ENCODE measurements at places on chromosomes 16 and 17.

DNA sequence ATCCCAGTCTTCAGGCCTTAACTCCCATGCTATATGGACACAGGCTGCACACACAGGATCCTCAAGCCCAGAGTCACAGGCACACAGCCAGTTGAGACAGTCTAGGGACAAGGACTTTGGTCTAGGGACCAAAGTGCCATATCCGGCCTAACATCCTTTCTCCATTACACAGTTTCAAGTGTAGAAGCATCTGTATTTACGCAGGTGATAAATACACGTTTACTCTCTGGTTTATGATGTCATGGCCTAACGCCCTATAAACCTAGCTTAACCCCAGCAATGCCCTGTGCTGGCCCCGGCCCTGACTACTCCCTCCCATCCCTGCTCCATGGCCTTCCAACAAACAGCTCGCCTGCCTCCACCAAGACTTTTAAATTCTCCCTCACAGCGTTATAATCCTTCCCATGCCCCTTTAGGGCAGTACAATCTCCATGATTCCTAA, 17.1 kb downstream of the CUEDC1 start:
- no peak for DNase-seq

GRCh38 chr17:14730821-14731220, 429.9 kb downstream of the HS3ST3B1 start:
- no peak for DNase-seq

DNA sequence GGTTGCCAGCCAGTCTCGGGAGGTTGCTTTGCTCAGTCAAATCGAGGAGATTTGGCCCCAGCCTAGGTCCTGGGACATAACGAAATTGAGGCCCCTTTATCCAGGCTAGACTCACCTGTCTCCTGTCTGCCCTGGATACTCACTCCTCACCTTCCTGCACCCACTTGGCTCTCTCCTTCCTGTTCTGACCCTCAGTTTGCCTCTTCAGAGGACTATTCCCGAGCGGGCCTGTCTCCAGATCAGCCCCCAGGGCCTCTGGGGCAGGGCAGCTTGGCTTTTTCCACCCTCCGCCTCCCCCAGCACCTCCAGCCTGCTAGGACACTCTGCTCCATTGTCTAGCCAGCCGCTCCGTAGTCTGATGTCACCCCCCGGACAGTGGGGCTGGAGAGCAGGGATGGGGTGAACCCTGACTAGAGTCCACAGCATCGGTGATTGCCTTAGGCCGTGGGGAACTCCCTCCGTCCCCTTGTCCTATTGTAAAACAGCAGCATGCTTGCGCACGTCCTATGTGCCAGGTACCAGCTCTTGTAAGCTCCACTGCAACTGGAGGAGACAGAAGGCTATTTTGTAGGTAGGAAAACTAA, 8.8 kb downstream of the WFIKKN2 start:
- peak; percentile 29 for DNase-seq

- DNase-seq = peak; percentile 32
Observed at GRCh38 chr17:19672009-19672750, 23.6 kb downstream of the ALDH3A2 start.

- DNase-seq = peak; percentile 14
Observed at GRCh38 chr17:72445055-72445991, 324.5 kb downstream of the SOX9 start.

DNA sequence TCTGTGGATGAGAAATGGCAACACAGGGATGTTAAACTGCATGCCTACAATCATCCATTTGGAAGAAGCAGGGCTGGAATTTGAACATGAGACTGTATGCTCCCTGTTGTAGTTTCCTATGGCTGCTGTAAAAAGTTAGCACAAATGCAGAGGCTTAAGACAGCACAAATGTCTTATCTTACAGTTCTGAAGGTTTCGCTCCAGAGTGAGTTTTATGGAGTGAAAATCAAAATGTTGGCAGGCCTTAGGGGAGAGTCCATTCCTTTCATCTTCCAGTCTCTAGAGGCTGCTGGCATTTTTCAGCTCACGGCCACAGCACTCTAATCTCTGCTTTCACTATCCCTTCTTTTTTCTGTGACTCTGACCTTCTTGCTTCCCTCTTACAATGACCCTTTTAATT, 660.1 kb downstream of the WWOX start:
- no peak for DNase-seq

DNA sequence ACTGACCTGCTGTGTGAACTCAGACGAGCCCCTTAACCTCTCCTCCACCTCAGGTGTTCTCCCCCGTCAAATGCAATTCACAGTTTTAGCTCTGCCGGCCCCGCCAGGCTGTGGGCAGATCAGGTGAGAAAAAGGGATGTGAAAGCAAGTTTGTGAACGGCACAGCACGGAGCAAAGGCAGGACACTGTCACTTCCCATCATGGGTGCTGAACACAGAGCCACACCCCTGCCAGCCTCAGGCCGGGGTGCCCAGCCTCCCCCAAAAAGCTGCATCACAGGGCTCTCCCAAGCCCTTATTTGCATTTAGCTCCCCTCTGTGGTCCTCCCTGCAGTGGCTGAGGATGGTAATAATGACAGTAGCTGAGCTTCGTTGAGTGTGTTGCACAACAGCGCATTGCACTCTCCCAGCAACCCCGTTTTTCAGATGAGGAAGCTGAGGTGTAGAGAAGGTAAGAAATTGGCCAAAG, 88.8 kb upstream of the TNRC6C start:
- no peak for DNase-seq

- DNase-seq = no peak
Observed at GRCh38 chr16:79756571-79756970, 156.0 kb upstream of the MAF start.

DNA sequence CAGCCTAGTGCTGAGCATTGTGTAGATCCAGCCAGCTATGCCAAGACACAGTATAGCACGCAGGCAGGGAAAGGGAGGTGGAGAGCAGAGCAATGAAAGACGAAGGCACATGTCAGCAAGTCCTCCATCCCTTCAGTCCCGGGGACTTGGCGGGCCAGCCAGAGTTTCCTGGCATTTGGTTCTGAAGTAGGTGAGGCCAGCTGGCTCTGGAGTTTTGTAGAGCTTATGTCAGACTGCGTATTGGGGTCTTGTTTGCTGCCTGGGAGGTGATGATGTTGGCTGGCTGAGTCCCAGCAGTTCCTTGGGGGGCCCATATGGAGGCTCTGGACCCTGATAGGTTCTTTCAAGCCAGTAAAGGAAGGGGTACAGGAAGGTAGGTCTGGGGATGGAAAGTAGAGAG, 55.7 kb upstream of the AKTIP start:
- no peak for DNase-seq

GRCh38 chr16:74736531-74737157, 36.0 kb upstream of the MLKL start:
- no peak for DNase-seq

- DNase-seq = no peak
Observed at GRCh38 chr16:84308120-84308519, 13.4 kb downstream of the WFDC1 start.

- no peak for DNase-seq
Observed at GRCh38 chr17:45048795-45049563, 2.5 kb downstream of the DCAKD start.

DNA sequence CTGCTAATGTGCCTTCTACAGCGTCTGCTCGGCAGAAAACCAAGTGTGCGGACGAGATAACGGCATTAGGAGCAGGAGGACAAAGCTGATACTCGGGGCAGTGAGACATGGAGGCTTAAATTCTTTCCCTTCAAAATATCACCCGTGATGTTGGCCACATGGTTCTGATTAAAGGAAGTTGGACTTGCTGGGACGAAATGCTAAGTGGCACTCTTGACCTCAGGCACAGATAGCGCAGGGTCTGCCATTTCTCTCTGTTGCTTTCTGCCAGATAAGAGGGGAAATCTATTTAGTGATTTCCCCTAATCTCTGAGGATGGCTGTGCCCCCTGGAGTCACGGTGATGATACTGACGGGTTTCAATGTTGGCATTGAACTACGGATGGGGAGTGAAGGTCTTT, 509.6 kb upstream of the EEF2KMT start:
- no peak for DNase-seq

DNA sequence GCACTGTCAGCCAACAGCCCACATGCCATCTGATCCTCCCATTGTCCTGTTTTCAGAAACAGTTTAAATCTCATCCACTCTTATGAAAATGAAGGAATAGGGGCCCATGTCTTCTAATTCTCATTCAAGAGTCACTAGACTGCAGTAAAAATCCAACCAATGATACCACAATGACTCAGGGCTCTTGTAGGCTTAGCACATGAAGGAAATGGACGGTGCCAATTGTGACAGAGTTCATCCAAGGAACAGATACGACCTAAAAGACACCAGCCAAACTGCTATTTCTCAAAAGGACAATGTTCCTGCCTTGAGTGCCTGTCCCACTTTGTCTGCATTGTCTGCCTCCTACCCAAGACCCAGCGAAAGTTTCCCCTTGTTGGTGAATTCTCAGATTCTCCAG, 204.8 kb upstream of the COX10 start:
- DNase-seq = no peak

GRCh38 chr17:76683011-76683755, 27.6 kb downstream of the MXRA7 start:
- no peak for DNase-seq

GRCh38 chr17:58111676-58112075, 28.5 kb downstream of the DYNLL2 start:
- no peak for DNase-seq

DNA sequence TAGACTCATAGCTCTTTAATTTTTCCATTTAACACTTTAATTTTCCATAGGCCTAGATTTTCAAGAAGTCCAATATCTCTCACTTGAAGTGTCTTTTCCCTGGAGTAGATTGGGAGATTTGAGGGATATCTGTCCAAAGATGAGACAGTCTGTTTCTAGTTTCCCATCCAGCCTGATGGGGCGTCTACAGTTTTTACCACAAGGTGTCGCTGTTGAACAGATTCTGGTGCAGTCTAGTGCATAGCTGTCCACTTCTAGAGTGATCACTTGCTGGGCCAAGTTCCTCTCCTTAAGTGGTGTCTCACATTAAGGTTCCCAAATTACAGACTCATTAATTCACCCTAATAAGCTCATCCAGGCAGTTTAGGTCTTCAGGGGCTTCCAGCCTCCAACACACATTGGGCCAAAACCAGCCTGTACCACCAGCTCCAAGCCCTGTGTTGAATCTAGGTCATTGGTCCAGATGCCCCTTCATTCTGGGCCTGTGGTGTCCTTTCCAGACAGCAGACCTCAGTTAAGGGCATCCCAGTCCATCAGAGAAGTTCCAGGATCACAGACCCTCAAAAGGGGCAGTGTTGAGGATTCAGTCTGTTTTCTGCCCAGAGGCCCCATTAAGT, 9.4 kb downstream of the SNX20 start:
- DNase-seq = no peak

DNA sequence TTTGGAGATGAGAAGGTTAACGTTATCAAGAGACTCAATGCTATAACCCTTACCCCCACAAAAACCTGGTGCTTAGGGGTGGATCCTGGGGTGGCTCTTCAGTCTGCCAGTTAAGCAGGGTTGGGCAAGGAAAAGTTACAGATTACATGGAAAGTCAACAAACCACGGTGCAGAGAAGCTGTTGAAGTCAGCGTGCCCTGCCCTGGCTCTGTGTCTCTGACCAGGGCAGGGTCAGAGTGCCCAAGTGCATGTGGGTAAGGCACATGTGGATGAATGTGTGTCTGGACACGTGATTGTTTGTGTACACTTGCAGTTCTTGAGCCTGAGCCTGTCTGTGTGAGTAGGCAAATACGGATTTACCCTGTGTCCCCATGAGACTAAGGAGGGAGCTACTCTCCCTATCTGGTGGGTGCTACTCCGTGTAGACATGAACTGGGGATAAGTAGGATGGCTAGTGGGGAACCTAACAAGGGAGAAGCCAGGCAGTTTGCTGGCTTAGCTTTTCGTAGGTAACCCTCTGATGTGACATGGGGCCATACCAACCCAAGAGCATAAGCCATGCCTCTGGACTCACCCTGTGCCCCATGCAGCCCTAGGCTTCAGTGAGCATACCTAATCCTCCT, 5.5 kb downstream of the IGFBP4 start:
- DNase-seq = no peak

DNA sequence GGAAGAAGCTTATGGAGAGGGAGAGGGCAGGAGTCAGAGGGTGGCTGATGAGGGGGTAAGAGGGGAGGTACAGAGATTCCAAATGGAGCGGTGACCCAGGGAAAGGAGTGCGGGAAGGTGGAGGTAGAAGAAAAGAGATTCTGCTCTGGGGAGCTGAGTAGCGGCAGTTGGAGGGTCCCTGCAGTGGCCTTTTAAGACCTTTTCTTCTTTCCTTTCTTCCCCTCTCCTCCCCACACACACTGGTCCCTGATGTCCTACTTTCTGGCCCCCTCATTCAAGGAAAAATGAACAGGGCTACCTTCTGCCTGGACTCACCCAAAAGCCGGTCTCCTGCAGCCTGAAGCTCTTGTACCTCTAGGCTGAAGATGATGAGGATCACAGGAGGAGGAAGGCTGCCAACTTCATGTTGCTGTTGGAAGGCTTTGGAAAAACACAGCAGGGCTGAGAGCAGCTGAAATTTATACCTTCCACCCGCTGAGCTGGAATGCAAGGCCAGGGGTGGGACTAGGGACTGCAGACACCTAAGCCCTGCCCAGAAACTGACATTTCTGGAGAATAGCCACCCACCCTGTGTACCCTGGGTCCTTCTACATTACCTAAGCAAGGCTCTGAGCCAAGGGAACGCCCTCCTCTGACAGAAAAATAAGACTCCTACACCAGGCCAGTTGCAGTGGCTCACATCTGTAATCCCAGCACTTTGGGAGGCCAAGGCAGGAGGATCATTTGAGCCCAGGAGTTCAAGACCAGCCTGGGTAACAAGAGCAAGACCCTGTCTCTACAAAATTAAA, 9.4 kb upstream of the HEATR6 start:
- no peak for DNase-seq

DNA sequence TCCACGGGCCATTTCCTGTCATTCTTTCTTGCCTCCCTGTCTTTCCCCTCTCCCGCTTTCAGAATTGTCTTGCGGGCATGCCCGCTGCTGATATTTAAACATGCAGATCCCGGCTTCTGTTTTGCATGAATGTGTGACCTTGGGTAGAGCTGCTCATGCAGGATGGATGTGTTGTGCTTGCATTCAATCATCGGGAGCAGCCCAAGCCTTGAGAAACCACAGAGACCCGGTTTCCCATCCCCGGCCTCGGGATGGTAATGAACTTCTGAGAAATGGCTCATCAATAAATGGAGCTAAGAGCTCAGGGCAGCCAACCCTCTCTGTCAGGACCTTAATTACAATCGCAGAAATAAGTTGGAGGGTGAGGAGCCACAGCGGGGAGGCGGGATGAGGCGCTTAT, 303.7 kb upstream of the TNRC6C start:
- no peak for DNase-seq

DNA sequence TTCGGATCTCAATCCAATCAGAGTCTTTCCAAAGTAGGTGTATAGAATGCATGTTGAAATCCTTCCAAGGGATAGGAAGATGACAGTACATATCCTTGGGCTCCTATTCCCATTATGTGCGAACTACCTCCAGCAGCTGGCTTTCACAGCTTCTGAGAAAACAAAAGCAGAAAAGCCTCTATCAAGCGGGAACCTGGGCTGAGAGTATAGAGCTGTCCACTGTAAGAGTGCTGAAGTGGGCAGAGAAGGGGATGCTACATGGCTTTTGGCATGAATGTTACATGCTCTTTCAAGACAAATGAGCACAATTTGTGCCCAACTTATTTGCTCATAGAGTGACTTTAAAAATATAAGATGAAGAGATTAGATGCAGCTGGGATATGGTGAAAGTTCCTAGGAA, 993.5 kb downstream of the CDH8 start:
- no peak for DNase-seq

GRCh38 chr17:38685491-38685890, 10.7 kb upstream of the EPOP start:
- DNase-seq = peak; percentile 21

Measured in hippocampal formation (tissue), 2 donors.